PC-3 (cell line): ENCODE measurements at places on chromosomes 1 and 21. TPM values are rescaled to one million over a fixed set of nuclear protein-coding genes. Genes with fewer than 3 reads are reported as not detected.

DNA sequence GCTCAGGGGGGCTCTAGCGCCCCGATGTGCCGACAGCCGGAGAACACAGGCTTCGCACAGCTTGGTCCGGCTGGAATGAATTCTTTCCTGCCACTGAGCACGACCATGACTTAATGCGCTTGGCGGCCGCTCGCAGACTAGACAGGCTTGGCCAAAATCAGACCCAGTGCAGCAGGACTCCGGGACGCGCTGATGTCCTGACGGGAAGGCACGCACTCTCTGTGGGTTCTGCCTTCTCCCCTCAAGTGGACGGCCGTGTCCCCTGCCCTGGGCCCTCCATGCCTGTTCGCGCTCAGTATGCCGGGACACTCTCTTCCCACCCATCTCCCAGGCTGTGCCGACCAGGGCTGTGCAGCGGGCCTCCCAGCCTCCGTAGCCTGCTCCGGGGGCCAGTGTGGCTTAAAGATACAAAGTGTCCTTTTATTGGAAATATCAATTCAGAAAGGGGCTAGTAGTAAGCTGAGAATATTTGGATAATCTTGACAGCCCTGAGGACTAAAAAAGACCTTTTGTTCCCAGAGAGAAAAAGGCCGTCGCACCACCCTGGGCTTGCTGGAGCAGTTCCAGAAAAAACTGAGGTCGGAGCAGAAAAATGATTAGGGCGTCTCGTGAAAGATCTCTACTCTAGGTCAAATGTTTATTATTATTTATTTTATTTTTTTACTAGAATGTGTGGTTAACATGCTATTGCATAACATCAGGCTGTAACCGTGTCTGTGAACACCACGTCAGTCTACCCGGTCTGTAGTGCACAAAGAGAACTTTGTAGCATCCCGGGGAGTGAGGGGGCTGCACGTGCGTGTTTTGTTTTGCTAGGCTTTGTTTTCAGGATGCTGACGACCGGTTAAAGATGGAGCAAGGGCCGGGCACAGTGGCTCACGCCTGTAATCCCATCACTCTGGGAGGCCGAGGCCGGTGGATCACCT is 88.1 kb upstream of the ARHGEF16 start:
- DNase-seq: peak; percentile 21
- no peaks in the 10 kb centered on the region for H3K36me3 ChIP-seq
- H3K27me3 ChIP-seq: peaks cover 94% of the 10 kb centered on the region
- H3K4me3 ChIP-seq: no peak overlapping the region
- H3K27ac ChIP-seq: no peak overlapping the region

DNA sequence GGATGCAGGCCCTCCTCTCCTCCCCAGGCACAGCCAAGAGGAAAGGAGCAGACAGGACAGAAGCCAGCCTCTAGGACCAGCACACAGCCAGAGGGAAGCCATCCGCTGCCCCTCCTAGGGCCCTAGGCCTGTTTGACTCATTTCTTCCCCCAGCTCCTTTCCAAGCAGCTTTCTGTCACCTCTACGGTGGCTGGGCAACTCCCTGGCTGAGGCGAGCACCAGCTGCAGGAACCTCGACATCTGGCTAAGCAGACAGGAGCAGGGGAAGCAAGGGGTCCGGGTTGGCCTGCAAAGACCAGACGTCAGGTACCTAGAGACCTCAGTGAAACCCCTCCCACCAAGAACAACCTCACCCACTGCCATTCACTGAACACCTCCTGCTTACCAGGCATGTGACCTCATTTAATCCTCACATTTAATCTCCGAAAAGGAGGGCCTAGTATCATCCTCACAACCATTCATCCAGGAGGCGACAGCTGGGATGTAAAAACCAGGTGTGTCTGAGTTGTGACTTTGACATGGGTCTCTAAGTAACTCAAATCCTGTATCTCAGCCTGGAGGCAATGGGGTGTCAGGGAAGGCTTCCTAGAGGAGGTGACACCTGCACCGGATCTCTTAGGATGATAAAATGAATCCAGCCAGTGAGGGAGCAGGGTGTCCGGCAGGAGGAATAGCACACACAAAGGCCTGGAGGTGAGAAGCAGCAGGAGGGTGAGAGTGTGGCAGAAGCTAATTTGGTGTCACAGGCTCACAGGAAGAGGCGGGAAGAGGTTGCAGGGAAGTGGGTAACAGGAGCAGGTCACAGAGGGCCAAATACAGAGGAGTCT is 5.9 kb downstream of the LRP8 start:
- H3K27me3 ChIP-seq: no peaks in the 10 kb centered on the region
- no peak for DNase-seq
- no peak overlapping the region for H3K4me3 ChIP-seq
- peaks cover 30% of the 10 kb centered on the region for H3K36me3 ChIP-seq

DNA sequence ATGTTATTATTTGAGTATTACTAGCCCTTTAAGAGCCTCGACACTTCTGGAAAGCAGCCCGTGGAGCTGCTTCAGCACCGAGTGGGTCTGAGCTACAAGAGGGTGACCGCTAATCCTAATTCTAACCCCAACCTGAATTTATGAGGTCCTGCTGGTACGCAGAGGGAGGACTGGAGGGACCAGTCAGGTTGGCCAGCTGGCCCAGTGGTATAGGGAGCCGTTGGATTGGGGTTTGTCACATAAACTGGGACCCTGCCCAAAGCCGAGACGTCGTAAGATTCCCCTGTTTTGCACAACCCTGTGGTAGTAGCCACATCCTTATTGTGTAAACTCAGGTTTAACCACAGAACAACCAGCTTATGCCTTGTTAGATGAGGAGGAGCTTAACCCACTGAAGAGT is 60.8 kb upstream of the F3 start:
- DNase-seq: peak; percentile 92
- no peaks in the 10 kb centered on the region for H3K27me3 ChIP-seq
- H3K27ac ChIP-seq: peak overlapping the region; percentile 75
- H3K4me3 ChIP-seq: peak overlapping the region; percentile 37; the same call in 1 of the 2 replicates
- H3K4me1 ChIP-seq: peaks cover 50% of the 10 kb centered on the region
- no peaks in the 10 kb centered on the region for H3K36me3 ChIP-seq

GRCh38 chr1:151852733-151853132 is 779 bp downstream of the THEM5 start:
- H3K36me3 ChIP-seq: no peaks in the 10 kb centered on the region
- H3K4me3 ChIP-seq: no peak overlapping the region
- no peak for DNase-seq
- no peaks in the 10 kb centered on the region for H3K4me1 ChIP-seq
- peaks cover 18% of the 10 kb centered on the region for H3K27me3 ChIP-seq

GRCh38 chr1:53274541-53275185 is 36.3 kb upstream of the MAGOH start:
- no peak for DNase-seq
- no peak overlapping the region for H3K4me3 ChIP-seq
- H3K27ac ChIP-seq: no peak overlapping the region
- H3K36me3 ChIP-seq: peaks cover 19% of the 10 kb centered on the region
- peaks cover 20% of the 10 kb centered on the region for H3K4me1 ChIP-seq

DNA sequence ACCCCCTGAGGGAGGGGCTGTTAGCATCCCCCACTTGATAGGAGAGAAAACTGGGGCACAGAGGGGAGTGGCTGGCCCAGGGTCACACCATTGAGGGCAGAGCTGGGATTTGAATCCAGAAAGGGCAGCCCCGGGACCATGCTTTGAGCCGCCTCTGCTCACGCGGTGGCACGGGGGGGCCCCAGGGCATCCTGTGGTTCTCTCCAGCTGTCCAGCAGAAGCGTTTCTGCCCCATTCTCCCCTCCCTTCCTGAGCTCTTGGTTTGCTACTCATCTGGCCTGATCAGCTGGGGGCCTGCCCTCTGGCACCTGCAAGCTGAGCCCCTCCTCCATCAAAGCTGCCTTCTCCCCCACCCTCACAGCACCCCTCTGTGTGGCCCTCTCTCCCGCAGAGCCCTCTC is 37.5 kb downstream of the FBXO2 start:
- H3K4me3 ChIP-seq: no peak overlapping the region
- peaks cover 5% of the 10 kb centered on the region; the same call in 1 of the 2 replicates for H3K27me3 ChIP-seq
- DNase-seq: no peak
- H3K27ac ChIP-seq: no peak overlapping the region
- no peaks in the 10 kb centered on the region for H3K36me3 ChIP-seq
- H3K4me1 ChIP-seq: no peaks in the 10 kb centered on the region

GRCh38 chr21:46406001-46406400 is 52.7 kb upstream of the DIP2A start:
- DNase-seq: no peak
- H3K36me3 ChIP-seq: peaks cover 18% of the 10 kb centered on the region
- H3K27me3 ChIP-seq: no peaks in the 10 kb centered on the region
- no peak overlapping the region for H3K4me3 ChIP-seq
- H3K27ac ChIP-seq: no peak overlapping the region

DNA sequence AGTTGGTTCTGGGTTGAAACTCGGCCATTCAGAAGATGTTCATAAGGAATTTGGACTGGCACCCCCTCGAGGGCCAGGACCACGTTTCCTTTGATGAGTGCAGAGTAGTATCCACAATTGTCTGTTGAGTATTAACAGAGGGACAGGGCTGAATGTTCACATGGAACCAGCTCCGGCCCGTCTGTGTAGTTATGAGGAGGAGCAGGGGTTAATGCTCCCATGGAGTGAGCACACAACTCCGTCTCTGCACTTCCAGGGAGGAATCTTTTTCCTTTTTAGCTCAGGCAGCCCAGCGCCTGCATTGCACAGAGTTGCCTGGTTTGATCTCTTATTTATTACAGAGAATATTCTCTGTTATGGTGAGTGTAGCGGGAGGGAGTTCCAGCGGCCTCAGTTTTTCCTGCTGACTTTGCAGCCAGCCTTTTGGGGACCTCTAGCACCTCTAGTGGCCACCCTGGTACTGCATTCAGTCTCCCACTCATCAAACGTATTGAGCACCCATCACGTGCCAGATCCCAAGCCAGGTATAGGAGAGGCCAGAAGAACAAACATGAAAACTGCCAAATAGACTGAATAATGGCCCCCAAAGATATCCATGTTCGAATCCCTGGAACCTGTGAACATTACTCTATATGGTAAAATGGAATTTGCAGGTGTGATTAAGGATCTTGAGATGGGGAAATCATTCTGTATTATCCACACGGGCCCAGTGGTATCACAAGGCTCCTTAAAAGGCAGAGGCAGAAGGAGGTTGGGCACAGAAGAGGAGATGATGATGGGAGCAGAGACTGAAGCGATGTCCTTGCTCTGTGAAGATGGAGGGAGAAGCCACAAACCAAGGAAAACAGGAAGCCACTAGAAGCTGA is 167.7 kb upstream of the CSF3R start:
- no peaks in the 10 kb centered on the region for H3K36me3 ChIP-seq
- no peak overlapping the region for H3K4me3 ChIP-seq
- H3K27me3 ChIP-seq: peaks cover 66% of the 10 kb centered on the region

- H3K4me1 ChIP-seq: peaks cover 22% of the 10 kb centered on the region
- peak overlapping the region; percentile 74 for H3K4me3 ChIP-seq
- no peak overlapping the region for H3K27ac ChIP-seq
Measured at GRCh38 chr1:109398343-109399225, 866 bp upstream of the SORT1 start.

- H3K4me3 ChIP-seq: no peak overlapping the region
- no peak overlapping the region for H3K27ac ChIP-seq
- no peaks in the 10 kb centered on the region for H3K27me3 ChIP-seq
- DNase-seq: no peak
Measured at GRCh38 chr21:26408511-26408910, 164.6 kb downstream of the CYYR1 start.

DNA sequence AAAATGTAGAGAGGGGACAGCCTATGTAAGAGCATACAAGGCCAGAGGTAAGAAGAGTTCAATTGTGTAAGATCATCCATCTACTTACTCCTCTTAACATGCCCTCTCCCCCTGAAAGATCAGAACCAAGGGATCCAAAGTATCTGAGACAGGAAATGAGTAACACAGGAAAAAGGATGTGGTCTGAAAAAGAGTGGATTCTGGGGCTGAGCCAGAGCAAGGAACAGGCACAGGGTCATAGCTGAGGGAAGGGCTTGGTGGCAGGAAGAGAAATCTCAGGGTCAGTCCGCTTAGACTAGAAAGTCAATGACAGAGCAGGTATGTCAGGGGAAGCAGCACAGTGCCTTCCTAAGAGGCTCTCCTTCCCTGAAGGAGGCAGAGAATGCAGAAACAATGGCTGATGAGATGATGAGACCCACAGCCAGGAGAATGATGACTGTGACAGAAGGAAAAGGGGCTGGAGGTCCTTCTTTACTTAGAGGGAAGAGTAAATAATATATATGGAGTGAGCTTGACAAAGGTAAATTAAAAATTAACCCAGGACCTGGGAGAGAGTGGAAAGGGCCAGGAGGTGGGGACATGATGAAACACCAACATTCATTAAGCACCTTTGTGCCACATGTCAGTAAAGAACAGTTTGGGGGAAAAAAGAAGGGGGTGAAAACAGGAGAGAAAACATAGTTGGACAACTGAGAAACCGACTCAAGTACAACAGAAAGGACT is 26.2 kb upstream of the A3GALT2 start:
- H3K36me3 ChIP-seq: peaks cover 45% of the 10 kb centered on the region
- H3K4me1 ChIP-seq: peaks cover 69% of the 10 kb centered on the region
- H3K27me3 ChIP-seq: no peaks in the 10 kb centered on the region
- peak overlapping the region; percentile 97 for H3K4me3 ChIP-seq
- H3K27ac ChIP-seq: peak overlapping the region; percentile 94

DNA sequence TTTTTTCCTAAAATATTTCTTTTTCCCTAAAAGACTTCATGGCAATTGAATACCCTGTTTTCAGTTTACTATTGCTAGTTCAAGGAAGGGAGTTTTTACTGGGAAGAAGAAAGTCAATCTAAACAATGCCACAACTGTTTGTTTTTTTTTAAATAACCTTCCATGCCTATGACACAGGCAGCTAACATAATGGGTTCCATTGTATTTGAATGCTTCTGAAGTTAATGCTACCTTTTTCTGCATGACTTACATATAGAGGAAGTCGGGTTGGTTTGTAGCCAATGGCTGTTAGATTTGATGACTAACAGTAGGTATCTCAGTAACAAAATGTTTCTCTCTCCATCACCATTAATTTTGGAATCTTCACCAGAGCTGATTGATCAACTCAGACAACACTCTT is 134.0 kb downstream of the KIF26B start:
- peaks cover 82% of the 10 kb centered on the region for H3K27me3 ChIP-seq
- H3K4me1 ChIP-seq: no peaks in the 10 kb centered on the region
- H3K36me3 ChIP-seq: no peaks in the 10 kb centered on the region
- peak; percentile 44 for DNase-seq
- H3K4me3 ChIP-seq: no peak overlapping the region
- no peak overlapping the region for H3K27ac ChIP-seq

- H3K27ac ChIP-seq: peak overlapping the region; percentile 85
- DNase-seq: peak; percentile 91
- H3K27me3 ChIP-seq: no peaks in the 10 kb centered on the region
- peaks cover 41% of the 10 kb centered on the region for H3K4me1 ChIP-seq
- H3K4me3 ChIP-seq: peak overlapping the region; percentile 95
Measured at GRCh38 chr1:9294405-9294773, 1.7 kb downstream of the SPSB1 start.

GRCh38 chr1:93689521-93690223 is 8.0 kb upstream of the BCAR3 start:
- H3K27me3 ChIP-seq: no peaks in the 10 kb centered on the region
- H3K4me1 ChIP-seq: peaks cover 76% of the 10 kb centered on the region
- peaks cover 6% of the 10 kb centered on the region for H3K36me3 ChIP-seq
- peak overlapping the region; percentile 99 for H3K27ac ChIP-seq

- H3K27ac ChIP-seq: no peak overlapping the region
- H3K4me1 ChIP-seq: no peaks in the 10 kb centered on the region
- no peaks in the 10 kb centered on the region for H3K27me3 ChIP-seq
- no peak for DNase-seq
- no peak overlapping the region for H3K4me3 ChIP-seq
Measured at GRCh38 chr1:110084227-110085078, 14.0 kb upstream of the ALX3 start.

GRCh38 chr1:170156594-170156993 is 10.8 kb downstream of the NTMT2 start:
- no peak overlapping the region for H3K4me3 ChIP-seq
- no peak overlapping the region for H3K27ac ChIP-seq
- no peak for DNase-seq
- H3K36me3 ChIP-seq: no peaks in the 10 kb centered on the region
- H3K4me1 ChIP-seq: no peaks in the 10 kb centered on the region

Gene SAMD13
- total RNA-seq: 1.1 and 2.2 TPM in 2 replicates

Gene SH2D2A
- 6.9 and 7.8 TPM in 2 replicates for total RNA-seq

Gene RPE65
- total RNA-seq: not detected in 2 replicates

Gene LRP8
- total RNA-seq: 54.4 and 77.3 TPM in 2 replicates

Gene GSTM5
- not detected in 2 replicates for total RNA-seq

Gene PSEN2
- 85.3 and 103 TPM in 2 replicates for total RNA-seq
